ENCODE measurements at places on chromosomes 3 and 15.

GRCh38 chr15:39884351-39884750, 35.7 kb downstream of the GPR176 start:
- DNase-seq = no peak
- no peaks in the 10 kb centered on the region for H3K36me3 ChIP-seq
- H3K4me1 ChIP-seq = no peaks in the 10 kb centered on the region
- H3K4me3 ChIP-seq = no peak overlapping the region
- peaks cover 4% of the 10 kb centered on the region for H3K27me3 ChIP-seq

DNA sequence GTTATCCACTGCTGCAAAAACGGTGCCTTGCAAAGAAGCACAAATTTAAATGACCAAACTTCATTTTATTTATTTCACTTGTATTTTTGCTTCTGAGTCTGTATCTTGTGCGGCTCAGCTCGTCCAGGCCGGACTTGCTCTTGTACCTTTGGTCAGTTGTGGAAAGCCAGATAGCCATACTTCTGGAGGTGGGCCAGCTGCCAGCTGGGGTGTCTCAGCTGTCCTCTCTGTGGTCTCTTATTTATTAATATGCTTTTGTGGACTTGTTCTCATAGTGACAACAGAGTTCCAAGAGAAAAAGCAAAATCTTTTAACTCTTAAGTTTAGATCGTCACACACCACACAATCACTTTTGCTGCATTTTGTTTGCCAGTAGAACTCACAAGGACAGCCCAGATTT, 87.7 kb downstream of the IL1RAP start:
- H3K27ac ChIP-seq = no peak overlapping the region
- no peak overlapping the region for H3K4me3 ChIP-seq
- no peaks in the 10 kb centered on the region for H3K27me3 ChIP-seq
- peaks cover 9% of the 10 kb centered on the region for H3K36me3 ChIP-seq
- DNase-seq = no peak

DNA sequence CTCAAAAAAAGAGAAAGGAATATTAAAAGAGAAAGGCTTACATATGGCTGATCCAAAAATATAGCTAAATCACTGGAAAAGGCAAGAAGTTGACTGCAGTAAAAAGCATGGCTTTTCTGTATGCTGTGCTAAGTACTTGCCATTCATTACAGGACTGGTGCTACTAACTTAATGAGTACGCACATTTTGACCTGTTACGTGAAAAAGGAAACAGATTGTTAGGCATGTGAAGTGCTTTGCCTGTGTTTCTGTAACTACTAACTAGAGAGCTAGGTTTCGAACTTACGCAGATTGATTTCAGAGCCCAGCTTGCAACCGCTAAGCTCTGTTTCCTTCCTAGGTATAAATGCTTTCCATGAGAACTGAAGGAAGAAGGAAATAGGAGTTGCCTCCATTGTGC, 2.8 kb downstream of the TRNT1 start:
- no peaks in the 10 kb centered on the region for H3K27me3 ChIP-seq
- no peak overlapping the region for H3K4me3 ChIP-seq
- no peak overlapping the region for H3K27ac ChIP-seq
- peaks cover 20% of the 10 kb centered on the region for H3K36me3 ChIP-seq
- H3K4me1 ChIP-seq = peaks cover 54% of the 10 kb centered on the region

DNA sequence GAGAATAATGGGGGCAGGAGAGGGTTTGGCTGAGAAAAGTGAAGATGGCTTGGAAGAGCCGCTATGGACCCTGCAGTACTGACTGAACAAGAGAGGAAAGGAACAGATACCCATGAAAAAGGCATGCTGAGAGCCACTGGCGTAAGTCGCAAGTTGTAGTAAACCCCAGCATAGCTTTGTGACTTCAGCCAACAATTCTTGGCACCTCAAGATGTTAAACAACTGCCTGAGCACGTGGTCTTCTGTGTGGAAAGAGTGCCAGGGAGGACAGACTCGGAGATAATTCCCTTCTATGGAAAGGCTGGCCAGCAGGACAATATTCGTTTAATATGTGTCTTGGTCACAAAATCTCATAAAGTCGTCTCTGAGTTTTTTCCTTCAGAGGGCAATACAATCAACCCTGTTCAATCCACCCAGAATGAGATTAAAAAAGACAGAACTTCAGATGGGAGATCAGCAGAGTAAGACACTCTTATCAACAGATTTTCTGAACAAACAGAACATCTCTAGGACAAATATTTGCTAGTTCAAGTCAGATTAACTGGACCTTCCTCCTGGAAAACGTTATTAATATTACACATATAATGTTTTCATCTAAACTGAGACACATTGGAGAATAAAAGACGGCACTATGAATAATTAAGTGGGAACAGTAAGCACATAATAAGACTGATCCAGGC, 49.2 kb downstream of the NEK10 start:
- H3K4me1 ChIP-seq = no peaks in the 10 kb centered on the region
- DNase-seq = no peak
- H3K4me3 ChIP-seq = no peak overlapping the region
- H3K27ac ChIP-seq = no peak overlapping the region

DNA sequence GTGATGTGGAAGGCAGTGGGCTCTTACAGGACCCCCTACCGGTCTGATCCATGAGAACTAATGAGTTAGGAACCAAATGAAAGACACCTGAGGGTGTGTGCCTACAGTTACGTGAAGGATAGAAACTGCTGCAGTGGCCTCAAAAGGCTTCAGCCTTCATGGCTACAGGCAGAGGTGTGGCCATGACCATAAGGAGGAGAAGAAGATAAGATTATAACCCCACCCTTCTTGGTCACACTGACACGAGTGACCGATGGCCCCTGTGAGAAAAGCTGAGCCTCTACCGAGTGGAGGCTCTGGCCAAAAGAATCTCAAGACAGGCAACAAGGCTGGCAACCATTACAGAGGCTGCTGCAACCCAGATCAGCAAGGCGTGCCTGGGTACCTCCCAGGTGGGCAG, 6.3 kb downstream of the RFT1 start:
- H3K4me3 ChIP-seq = no peak overlapping the region
- no peaks in the 10 kb centered on the region for H3K27me3 ChIP-seq
- no peak overlapping the region for H3K27ac ChIP-seq
- peaks cover 4% of the 10 kb centered on the region for H3K4me1 ChIP-seq
- DNase-seq = no peak

GRCh38 chr3:138374573-138375134, 26.3 kb downstream of the MRAS start:
- H3K36me3 ChIP-seq = no peaks in the 10 kb centered on the region
- no peaks in the 10 kb centered on the region for H3K4me1 ChIP-seq
- no peak overlapping the region for H3K27ac ChIP-seq
- DNase-seq = no peak

DNA sequence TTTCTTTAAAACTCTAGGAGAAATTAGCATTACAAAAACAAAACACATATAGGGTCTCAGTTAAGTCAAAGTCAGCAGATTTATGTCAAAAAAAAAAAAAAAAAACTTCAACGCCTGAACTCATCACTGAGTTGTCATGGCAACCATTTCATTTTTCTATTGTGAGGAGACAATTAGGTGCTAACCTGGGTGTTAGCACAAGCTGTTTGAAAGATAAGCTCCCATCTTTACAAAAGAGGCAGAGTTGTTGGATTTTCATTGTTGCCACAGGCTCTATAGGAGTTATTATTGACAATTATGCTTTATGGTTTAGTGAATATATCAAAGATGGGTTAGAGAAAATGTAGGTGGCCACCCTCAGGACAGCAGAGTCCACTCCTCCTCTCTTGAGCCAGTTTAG, 806.9 kb downstream of the GRM7 start:
- H3K27me3 ChIP-seq = no peaks in the 10 kb centered on the region
- no peak overlapping the region for H3K4me3 ChIP-seq
- no peaks in the 10 kb centered on the region for H3K36me3 ChIP-seq
- H3K4me1 ChIP-seq = no peaks in the 10 kb centered on the region
- no peak overlapping the region for H3K27ac ChIP-seq

- H3K4me3 ChIP-seq = no peak overlapping the region
- no peaks in the 10 kb centered on the region for H3K4me1 ChIP-seq
- DNase-seq = no peak
- H3K27me3 ChIP-seq = no peaks in the 10 kb centered on the region
Observed at GRCh38 chr15:99118258-99118632, 13.4 kb downstream of the SYNM start.
